Adipocyte (in vitro differentiated cells): ENCODE measurements at places on chromosomes 16 and 17.

DNA sequence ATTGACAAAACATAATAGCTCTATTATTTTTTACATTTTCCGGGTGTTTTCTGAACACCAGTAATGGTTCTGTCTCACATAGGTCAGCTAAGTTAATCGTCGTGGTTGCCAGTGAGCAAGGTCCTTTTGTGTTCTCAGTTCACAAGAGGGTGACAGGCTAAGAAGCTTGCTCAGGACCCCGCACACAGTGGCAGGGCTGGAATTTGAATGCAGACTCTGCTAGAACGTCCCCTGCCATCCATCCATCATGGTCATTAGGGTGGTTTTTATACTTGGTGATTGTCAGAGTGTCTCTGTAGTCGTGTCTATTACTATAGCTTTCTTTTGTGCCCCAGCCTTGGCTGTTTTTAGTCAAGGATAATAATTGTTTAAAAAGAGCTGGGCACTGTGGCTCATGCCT, 176.2 kb downstream of the SNX29 start:
- no peak for DNase-seq

GRCh38 chr16:28951410-28951943, 740 bp downstream of the NFATC2IP start:
- no peak for DNase-seq

DNA sequence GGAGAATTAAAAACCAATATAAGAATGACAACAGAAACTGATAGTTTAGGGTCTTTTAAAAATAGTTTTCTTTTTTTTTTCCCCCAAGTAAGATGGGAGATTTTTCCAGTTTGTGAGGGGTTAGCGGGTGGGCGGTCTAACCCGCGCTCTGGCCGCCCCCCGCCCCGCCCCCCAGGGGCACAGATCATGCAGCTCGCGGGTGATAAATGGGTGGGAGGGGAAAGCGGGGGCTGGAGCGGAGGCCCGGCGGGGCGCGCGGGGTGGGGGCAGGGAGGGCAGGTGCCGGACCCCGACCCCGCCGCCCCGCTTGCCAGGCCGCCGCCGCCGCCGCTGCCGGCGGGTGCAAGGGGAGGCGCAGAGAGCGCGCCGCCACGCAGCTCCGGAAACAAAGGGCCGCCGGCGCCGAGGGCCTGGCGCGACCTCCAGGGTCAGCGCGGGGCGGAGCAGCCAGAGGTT, 60.1 kb upstream of the GSE1 start:
- DNase-seq: no peak

DNA sequence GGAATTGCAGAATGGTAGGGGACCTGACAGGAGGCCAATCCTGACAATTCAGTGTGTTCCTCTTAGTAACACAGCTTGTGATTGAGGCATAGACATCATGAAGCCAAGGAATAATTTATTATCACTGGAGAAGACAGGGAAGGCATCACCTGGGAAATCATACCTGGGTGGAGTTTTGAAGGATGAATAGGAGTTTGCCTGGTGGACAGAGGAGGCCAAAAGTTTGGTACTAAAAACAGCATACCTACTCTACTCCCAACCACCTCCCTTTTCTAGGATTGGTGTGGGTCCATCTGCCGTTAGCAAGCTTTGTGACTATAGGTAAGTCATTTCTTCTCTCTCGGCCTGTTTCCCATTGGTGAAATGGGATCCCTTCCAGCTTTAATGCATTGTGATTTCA, 88.0 kb downstream of the RAB11FIP4 start:
- DNase-seq: no peak

- DNase-seq: peak; percentile 25
Measured at GRCh38 chr17:73644145-73645049, at the start of gene SDK2. TSS of gene SDK2 (minus strand) at chr17:73644445. CDS start at chr17:73644088, 357 bp downstream.

DNA sequence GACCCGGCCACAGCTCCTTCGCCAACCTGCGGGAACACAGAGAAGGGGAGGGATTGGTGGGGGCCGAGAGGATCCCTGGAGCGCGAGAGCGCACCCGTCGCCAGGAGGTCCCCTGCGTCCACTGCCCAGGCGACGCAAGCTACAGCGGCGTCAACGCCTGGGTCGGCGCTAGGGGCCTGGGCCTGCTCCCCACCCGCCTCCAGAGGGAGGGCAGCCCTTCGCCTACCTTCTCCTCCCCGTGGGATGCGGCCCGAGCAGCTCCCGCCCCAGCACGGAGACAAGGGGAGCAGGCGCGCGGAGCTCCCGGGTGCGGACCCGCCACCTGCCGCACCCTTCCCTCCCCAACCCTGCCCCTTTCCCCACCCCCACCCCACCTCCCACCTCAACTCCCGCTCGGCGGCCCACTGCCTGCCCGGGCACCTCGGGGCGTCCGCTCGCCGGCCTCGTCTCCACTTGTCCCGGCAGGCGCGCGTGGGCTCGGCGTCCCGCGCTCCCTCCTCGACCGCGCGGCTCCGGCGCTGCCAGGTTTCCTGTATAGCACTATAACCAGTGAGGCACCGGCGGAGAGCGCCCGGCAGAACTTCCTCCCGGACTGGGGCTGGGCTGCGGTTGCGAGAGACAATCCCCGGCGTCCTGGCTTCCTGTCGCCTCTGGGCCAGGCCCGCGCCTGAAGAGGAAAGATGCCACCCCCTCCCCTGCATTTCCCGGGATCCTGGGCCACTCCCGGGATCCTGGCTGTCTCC, 119.1 kb upstream of the SMURF2 start:
- no peak for DNase-seq

GRCh38 chr17:49871211-49871610, 23.3 kb upstream of the TAC4 start:
- no peak for DNase-seq

DNA sequence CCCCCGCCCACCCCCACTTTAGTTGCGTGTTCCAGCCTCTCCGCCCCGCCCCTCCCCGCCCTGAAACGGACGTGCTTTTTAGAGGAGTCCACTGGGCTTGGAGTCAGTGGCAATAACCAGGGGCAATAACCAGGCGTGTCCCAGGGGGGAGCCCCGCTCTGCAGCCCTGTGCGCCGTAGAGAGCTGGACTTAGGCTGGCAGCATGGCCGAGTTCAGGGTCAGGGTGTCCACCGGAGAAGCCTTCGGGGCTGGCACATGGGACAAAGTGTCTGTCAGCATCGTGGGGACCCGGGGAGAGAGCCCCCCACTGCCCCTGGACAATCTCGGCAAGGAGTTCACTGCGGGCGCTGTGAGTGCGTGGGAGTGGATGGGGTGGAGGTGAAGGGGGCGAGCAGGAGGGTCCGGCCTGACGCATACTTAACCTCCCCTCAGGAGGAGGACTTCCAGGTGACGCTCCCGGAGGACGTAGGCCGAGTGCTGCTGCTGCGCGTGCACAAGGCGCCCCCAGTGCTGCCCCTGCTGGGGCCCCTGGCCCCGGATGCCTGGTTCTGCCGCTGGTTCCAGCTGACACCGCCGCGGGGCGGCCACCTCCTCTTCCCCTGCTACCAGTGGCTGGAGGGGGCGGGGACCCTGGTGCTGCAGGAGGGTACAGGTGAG, at the start of gene ALOX15B:
Gene ALOX15B (plus strand): TSS at position 106 of the 657 bp plus-strand sequence. CDS start 97 bp downstream, at position 203.
- no peak for DNase-seq

GRCh38 chr17:83171661-83172060, 92.3 kb downstream of the METRNL start:
- no peak for DNase-seq

DNA sequence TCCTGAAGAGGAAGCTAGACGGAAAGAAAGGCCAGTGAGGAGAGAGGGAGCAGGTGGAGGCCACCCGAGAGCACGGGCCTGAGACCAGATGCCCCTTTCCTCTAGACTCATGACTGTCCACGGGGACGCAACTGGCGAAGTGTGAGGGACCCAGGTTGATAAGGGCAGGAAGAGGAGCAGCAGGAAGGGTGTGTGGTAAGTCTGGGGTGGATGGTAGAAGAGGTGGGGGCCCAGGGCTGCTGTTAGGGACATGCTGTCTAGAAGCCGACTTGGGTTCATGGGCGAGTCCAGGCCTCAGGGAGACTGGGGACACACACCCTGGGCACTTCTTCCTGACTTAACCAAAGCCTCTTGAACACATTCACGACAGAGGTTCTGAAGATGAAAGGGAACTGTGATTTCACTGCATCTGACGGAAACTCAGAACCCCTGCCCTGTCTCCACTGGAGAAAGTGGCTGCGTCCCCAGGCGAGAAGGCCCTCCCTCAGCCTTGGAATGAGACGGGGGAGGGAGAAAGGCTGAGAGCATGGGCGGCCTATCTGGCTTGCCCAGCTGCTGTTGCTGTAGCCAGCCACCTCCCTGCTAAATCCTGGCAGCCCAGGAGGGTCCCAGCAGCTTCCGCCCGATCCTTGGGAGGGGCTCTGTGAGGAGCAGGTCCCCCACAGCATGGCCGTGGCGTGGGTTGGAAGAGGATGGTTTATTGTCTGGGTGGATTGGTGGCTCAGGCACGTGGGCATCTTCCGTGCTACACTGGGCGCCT, 6.0 kb downstream of the HIC1 start:
- no peak for DNase-seq

DNA sequence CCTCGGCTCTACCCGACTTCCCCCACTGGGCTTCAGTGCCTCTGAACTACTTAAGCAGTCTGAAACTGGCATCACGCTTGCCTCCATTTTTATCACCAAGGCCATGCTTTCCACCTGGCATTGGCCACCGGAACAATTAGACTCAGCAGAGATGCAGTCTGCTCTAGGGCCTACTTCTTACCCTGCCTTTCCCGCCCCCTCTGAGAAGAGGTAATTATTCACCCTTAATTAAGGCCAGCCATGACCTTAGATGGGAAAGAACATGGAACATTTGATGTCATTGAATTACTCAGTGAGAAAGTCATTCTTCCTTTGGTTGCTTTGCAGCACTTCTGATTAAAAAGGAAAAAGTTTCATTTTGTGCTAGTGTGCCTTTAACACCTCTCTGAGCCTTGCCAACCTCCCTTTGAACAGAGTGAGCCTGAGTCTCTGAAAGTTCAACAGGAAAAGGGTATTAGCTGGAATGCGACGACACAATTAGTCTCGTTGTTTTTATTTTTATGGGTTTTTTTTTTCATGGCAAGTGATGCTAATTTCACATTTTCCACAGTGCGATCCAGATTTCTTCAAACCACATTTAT, 60.9 kb upstream of the TNRC6A start:
- DNase-seq: peak; percentile 63

GRCh38 chr17:50677851-50678375, 29.8 kb downstream of the ANKRD40 start:
- no peak for DNase-seq

DNA sequence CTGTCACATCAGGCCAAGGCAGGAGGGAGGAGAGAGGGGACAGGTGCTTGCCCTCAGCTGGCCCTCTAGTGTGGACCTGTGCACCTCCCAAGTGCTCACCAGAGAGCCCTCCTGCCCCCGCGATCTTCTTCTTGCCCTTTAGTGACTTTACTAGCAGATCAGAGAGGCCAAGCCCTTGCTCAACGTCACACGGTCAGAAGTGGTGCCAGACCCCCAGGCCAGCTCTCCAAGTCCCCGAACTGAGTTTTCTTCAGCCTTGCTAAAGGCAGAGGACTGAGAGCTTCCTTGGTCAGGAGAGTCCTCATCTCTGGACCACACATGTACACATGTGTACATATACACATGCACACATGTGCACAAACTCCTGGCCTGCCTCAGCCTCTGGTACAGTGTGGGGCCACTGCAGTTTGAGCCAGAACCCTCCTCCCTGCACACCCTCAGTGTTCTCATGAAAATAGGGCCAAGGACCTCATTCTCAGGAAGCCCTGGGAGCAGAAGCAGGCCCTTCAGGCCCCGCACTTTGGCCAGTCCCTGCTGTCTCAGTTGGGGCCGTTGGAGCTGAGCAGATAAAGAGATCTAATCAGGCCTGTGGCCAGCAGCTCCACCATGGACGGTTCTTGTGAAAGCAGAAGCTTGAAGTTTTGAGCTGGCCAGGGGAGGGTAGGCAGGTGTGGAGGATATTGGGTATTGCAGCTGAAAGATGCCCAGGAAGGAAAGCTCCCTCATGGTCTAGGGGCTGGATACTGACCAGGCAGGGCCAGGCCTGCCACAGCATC, 7.4 kb upstream of the EPX start:
- no peak for DNase-seq

- DNase-seq: peak; percentile 92
Measured at GRCh38 chr17:71976011-71976649, 144.7 kb upstream of the SOX9 start.

DNA sequence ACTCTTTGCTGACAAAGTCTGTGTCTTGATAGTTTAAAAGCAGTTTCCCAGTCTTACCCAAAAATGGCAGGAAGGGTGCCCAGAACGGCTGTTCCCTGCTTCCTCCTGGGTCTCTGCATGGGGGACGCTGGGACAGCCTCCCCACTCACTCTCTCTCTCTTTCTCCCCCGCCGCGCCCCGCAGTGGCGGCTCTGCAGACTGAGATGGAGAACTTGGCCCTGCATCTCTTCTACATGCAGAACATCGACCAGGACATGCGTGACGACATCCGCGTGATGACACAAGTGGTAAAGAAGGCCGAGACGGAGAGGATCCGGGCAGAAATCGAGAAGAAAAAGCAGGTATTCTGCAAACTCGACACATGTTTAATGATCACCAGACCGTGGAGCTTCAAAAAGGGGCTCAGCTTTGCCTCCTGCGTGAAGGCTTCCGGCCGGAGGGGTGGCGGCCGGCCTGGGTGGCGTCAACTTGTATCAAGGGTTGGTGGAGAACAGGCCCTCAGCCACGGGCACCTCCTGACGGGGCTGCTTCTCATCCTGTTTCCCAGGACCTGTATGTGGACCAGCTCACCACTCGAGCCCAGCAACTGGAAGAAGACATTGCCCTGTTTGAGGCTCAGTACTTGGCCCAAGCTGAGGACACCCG, 22.0 kb downstream of the CCDC40 start:
- no peak for DNase-seq

DNA sequence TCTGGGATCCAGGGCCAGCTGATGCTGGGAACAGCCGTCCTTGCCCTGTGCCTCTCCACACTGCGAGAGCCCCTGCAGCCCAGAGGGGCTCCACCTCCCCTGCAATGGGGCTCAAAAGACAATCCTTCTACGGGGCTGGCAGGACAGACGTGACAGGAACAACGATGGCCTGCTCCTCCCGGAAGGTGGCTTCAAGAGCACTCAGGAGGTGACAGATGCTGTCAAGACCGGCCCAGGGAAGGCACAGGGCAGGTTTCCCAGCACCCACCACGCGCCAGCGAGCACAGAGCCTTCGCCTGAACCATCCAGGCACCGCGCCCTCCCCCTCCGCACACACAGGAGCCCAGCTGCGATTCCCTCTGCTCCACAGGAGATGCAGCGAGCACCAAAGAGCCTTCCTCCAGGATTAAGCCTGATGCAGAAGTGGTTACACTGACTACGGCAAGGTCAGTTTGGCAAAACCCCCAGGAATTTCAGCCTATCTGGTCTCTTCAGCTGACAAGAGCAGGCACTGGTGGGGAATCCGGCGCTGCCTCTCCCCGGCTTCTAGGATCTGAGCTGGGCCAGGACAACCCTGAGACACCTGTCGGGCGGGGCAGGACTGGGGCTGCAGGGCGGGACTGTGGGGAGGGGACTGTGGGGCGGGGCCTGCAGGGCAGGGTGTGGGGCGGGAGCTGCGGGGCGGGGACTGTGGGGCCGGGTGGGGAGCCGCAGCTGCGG, 103.4 kb downstream of the ZNF778 start:
- no peak for DNase-seq

DNA sequence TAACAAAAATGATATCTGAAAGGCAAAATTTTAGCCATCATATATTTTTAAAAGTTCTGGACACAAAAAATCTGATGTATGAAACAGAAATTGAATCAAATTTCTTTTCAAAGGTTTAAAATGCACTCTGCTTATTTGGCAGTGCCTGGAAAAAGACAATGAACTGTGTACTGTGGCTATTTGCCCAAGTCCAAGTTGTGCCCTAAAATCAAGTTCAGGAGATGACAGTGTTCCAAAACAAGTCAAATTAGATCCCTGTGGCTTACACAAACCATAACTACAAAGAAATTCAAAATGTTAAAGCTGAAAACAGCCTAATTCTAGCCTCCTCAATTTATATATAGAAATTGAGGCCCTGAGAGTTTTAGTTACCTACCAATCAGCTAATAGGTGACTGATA, 25.6 kb downstream of the CMC2 start:
- DNase-seq: no peak

GRCh38 chr17:42289611-42290181, 1.4 kb downstream of the STAT5A start:
- DNase-seq: no peak
